Kidney epithelial cell (primary cell): ENCODE measurements at places on chromosomes 11 and 22.

GRCh38 chr22:28180804-28181731 is 262.0 kb upstream of the PITPNB start:
- no peak for DNase-seq

GRCh38 chr11:41289408-41289807 is 170.0 kb downstream of the LRRC4C start:
- no peak for DNase-seq

GRCh38 chr22:44389181-44389580 is 76.4 kb upstream of the SHISAL1 start:
- no peak for DNase-seq

GRCh38 chr22:44330188-44330743 is 17.5 kb upstream of the SHISAL1 start:
- no peak for DNase-seq

DNA sequence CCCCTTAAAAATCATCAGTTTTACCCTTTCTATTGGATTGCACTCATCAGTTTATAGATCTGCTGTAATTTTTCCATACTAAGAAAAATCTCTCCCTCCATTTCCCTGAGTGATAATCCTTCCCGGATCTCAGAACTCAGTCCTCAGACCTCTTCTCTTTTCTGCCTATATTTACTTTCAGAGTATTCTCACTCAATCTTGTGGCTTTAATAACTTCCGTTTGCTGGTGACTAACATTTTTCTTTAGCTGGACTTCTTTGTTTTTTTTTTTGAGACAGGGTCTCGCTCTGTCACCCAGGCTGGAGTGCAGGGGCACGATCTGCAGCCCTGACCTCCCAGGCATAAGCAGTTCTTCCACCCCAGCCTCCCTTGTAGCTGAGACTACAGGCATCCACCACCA is 10.4 kb downstream of the ATXN10 start:
- DNase-seq = no peak

GRCh38 chr11:94662065-94662779 is 95.1 kb downstream of the PIWIL4 start:
- no peak for DNase-seq

DNA sequence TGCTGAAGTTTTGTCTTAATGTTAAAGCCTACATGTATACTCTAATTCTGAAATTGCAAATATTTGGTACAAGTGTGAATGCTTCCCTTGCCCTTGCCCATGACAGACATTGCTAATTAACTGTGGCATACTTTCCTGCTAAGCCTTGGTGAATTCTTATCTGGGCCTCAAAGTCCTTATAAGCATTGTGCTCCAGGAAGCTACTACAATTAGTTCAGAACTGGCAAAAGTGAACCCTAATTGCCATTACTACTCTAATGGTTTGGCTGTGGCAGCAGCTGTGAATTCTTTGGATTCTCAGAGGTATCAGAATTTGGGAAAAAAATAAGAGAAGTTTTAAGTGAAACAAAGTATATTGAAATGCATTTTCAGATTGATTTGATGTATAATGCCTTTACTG is 24.3 kb downstream of the EMSY start:
- no peak for DNase-seq

DNA sequence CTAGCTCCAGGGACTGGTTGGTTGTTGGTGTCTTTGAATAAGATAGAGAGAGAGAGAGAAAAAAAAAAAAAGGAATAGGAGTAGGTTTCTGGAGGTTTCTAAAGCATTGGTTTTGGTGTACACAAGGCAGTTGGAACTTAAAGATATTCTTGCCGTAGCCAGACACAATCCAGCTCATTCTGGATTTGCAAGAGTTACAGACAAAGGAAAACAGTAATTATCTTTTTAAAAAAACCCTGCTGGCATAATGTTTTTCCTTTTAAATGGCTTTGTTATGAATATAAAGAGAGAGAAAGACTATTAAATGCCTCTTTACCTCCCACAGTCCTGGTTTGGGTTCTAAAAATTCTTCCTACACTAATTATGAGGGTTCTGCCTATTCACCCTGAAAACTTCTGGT is 120.4 kb upstream of the RAG2 start:
- DNase-seq = no peak

DNA sequence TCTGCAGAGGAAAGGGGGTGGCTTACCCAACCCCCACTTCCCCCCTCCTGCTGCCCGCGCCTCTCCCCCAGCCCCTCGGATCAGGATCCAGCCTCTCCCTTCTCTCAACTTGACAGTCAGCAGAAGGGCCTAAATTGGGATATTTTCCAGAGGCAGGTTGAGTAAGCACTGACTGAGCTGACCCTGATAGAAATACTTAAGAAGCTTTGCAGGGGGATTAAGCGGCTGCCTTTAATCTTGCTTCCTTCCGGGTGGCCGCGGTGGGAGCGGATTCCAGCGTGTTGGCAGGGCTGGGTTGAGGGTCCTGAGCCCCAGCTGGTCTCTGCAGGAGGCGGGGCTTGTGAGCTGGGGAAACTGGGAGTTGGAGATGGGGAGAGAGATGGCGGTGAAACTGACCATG is 445.2 kb downstream of the NTM start:
- DNase-seq = no peak

- no peak for DNase-seq
These were observed 75.6 kb downstream of the TP53I11 start for GRCh38 chr11:44875037-44875436.

- DNase-seq = no peak
These were observed 55.8 kb upstream of the ARHGAP42 start for GRCh38 chr11:100631316-100631715.

DNA sequence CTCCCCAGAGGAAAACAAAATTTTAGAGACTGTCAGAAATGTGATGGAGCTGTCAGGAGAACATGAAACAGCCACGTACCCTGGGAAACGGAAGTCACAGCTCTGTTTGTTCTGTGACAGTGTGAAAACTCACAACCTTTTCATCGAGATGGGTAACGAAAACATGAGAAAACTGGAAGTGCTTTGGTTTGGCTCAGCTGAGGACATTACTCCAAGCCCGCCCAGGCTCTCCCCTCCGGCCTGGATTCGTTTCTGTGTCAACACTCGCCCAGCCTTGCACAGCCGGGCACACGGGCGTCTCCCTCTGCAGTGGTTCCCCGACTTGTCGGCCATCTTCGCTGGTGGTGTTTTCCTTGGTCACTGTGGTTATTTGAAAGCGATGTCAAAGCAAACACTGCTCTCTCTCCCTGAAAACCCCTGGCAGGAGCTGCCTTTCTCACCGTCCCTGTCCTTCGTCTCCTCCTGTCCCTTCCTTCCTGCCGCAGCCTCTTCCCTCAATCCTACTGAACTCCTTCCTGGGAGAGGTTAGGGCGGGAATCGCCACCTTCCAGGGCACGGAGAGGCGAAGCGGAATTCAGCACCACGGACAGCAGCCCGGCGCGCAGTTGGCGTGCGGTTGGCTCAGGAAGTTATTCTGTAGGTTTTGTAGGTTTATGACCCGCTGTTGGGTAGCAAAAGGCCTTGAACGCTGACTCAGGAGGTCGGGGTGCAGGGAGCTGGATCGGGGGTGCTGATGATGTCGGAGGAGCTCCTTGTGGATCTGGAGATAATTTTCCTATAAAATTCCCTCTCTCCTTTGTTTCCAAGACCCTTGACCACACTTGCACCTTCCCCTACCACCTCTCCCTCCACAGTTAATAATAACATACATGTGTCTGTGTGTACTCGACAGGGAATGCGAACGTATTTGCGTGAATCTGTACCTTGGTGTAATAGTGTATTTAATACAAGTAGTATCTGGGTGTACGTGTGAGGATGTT is 13.1 kb upstream of the RPS19BP1 start:
- DNase-seq = no peak

DNA sequence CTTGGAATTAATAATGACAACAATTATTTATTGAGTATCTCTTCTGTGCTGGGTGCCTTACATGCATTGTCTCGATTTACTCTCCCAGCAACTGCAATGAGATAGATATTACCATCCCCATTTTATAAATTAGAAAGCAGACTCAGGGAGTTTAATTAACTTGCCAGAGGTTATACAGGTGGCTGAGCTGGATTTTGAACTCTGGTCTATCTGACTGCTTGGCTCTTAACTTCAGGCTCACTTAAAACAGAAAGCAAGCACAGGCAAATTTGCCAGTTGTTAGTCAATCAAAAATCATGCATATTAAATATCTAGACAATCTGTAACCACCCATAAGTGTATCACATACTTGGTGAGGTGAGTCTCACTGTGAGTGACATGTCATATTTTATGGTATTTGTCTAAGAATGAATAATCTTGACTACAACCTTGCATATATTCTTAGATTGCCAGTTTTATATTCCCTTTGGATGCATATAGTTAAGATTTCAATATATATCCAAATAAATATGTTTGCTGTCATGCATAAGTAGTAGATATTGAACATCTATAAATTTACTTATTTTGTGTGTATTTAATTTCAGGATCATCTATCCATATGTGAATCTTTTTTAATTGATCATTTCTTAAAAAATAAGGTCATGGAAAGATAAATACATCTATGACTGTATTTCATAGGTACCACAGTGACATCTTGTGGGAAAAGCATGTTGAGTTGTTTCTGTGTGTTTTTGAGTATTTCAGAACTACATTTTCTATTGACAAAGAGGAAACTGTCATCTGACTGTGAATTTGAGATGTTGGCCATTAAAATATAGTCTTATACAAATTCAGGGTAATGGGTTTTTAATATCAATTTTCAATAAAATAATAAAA is 112.0 kb upstream of the ARHGAP42 start:
- no peak for DNase-seq

DNA sequence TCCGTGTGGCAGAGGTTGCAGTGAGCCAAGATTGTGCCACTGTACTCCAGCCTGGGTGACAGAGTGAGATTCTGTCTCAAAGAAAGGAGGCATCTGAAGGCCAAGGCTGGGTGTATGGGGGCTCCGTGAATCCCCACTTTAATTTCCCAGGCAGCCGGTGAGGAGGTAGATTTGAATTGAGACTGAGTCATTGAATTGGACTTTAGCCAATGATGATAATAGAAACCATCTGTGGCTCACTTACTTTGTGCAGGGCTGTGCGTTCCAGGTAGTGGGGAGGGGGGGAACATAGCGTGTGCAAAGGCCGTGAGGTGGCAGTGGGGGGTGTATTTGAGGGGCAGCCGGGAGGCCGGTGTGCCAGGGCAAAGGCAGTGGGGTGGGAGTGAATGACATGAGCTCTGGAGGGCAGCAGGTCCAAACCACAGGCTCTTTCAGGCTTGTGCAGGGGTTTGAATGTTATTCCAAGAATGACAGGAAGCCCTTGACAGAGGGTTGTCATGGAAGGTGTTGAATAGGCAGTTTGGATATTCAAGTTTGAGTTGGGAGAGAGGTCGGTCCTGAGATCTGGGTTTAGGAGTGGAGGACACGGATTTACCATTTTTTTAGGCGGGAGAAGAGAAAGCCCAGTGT is 6.1 kb downstream of the ARHGAP8 start:
- no peak for DNase-seq

DNA sequence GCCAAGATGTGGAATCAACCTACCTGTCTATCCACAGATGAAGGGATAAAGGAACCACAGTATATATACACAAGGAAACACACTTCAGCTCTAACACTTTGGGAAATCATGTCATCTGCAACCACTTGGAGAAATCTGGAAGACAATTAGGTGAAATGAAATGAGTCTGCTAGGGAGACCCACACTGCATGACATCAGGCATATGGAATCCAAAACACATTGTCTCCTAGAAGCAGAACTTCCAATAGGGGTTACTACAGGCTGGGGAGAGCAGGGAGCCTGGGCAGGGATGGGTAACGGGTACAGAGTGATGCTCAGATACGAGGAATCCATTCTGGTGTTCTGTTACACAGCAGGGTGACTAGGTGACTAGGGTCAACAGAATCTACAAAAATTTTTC is 18.3 kb downstream of the RGL4 start:
- DNase-seq = no peak

DNA sequence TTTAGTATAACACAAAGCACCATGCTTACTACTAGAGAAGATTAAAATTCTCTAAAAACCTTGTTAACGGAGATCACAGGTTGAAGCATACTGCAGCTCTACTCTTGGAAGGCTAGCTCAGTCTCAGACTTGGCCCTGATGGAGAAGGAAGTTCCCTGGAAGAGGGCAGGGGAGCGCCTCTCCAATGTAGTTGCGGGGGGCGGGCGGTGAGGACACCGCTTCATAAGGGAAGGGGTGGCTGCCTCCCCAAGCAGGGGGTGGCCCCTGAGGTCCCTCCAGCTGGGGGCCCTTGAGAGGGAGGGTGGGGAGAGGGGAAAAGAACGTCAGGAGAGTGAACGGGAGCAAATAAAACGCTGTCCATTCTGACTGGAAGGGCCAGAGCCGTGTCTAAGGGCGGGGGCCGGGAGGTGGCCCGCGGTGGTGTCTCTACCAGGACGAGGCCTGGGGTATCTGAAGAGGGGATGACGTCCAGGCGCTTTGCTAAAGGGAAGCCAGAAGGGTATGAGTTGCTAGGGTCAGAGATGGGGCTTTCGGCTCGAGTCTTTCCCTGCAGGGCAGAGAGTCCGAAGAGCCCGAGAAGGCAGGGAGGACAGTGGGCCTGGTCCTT is 553 bp upstream of the USP47 start:
- DNase-seq = no peak

DNA sequence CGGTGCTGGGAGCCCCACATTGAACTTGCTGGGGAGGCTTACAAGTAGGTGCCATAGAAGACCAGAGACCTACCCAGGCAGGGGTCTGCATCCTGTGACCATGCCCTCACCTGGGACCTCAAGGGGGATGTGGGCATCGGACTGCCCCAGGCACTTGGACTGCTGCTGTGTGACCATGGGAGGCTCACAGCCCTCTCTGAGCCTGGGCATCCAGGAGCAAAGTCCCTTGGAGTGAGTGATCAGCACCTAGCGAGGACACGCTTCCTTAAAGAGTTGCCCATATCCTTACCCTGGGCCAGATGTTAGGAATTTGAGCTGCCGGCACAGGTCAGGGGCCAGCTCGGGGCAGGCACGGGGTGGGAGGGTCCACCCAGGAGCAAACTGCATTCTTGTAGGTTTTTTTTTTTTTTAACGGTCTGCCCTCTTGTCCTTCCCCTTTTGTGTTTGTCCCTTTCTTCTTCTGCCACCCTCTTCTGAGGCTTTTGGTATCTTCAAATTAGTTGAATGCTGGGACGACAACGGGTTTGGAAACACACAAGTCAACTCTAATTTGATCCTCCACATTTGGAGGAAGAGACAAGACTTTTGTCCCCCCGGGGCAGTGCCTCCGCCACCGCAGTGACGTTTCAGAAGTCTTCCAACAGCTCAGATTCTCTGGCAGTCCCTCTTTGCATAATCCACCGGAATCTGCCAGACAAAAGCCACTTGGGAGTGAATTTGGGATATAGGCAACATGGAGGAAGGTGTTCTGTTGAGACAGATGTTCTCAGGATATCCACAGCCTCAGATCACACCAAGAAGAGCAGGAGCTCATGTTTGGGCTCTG is 46.1 kb upstream of the LINC01488 start:
- DNase-seq = no peak

GRCh38 chr11:111982019-111982464 is 43.2 kb upstream of the DLAT start:
- peak; percentile 39 for DNase-seq
